ENCODE measurements at places on chromosomes 5 and 9. TPM values are rescaled to one million over a fixed set of nuclear protein-coding genes. Genes with fewer than 3 reads are reported as not detected.

TCF7 gene
- total RNA-seq = 3.9 TPM

GPX8 gene
- total RNA-seq = 20.5 TPM

ADAMTSL2 gene
- total RNA-seq = 2.5 TPM

ALDOB gene
- total RNA-seq = 4.7 TPM

CATSPER3 gene
- total RNA-seq = 0.61 TPM

SGCD gene
- 3.9 TPM for total RNA-seq

RC3H2 gene
- total RNA-seq = 40.0 TPM

DNA sequence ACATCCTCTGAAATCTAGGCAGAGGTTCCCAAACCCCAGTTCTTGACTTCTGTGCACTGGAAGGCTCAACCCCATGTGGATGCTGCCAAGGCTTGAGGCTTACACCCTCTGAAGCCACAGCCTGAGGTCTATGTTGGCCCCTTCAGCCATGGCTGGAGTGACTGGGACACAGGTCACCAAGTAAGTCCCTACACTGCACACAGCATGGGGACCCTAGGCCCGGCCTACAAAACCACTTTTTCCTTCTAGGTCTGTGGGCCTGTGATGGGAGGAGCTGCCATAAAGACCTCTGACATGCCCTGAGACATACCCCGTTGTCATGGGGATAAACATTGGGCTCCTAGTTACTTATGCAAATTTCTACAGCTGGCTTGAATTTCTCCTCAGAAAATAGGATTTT is 418.8 kb upstream of the CCNH start:
- peak; percentile 57 for DNase-seq

DNA sequence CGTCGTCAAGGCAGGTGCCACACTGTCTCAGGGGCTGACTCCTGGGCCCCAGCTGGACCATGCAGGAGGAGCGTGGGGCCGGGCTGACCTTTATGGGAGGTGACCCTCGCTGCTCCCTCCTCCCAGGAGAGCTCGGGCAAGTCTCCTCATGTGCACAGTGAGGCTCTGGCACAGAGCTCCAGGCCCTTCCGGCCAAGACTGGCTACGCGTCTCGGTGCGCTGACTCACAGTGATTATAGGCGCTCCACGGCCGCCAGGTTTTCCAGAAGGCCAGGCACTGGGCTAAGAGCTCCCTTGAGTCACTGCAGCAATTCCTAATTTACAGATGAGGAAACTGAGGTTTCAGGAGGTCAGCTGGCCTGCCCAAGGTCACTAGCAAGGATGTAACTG is 47.4 kb downstream of the VAV2 start:
- DNase-seq = no peak

DNA sequence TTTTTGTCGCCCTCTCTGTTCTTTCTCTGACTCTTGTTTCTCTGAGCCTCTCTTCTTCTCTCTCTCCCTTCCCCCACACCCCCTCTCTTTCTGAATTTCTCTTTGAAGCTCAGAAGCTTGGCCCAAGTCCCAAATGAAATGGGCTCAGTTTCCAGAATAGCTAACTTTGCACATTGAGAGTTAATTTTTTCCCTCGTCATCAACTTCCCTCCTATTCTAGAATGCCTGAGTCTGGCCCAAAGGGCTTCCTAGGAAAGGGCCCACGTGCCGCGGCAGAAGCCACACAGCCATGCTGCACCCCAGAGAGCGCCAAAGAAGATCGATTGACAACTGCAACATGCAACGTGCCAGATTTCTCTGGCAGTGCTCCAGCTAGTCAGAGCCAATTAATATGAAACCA is 588.8 kb upstream of the KLF4 start:
- DNase-seq = no peak

DNA sequence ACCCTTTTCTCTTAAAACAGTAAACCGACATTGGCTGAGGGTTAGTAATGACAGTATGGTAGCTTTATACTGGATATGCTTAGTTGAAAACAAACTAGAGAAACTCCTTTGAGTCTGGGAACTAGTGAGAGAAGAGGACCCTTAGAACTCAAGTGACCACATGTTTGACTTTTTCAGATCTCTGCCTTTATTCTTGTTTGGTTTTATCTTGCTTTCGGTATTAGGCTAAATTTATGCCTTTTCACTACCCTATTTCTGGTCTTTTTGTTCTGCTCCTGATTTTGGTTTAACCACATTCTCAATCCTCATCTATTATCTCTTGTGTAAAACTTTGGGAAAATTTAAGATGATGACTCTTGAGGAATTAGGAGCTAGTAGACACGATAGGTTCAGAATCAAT is 11.0 kb downstream of the SNAPC3 start:
- DNase-seq = no peak

DNA sequence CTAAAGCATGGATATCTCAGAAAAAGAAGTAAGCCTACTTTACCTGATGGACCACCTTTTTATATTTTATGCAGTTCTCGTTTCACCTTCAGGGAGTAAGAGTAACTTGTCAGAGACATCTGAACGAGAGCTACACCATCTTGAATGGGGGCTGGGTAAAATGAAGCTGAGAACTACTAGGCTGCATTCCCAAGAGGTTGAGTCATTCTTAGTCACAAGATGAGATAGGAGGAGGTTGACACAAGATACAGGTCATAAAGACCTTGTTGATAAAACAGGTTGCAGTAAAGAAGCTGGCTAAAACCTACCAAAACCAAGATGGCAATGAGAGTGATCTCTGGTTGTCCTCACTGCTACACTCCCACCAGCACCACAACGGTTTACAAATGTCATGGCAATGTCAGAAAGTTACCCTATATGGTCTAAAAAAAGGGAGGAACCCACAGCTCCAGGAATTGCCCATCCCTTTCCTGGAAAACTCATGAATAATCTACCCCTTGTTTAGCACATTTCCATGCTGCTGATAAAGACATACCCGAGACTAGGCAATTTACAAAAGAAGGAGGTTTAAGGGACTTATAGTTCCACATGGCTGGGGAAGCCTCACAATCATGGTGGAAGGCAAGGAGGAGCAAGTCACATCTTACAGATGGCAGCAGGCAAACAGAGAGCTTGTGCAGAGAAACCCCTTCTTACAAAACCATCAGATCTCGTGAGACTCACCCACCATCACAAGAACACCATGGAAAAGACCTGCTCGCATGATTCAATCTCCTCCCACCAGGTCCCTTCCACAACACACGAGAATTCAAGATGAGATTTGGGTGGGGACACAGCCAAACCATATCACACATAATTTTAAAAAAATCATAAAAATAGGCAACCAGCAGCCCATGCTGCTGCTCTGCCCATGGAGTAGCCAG is 62.5 kb downstream of the GIN1 start:
- no peak for DNase-seq

- DNase-seq = no peak
Measured at GRCh38 chr9:99181206-99181605, 40.5 kb downstream of the ALG2 start.

GRCh38 chr5:343461-344401 is 22.2 kb downstream of the AHRR start:
- DNase-seq = no peak

DNA sequence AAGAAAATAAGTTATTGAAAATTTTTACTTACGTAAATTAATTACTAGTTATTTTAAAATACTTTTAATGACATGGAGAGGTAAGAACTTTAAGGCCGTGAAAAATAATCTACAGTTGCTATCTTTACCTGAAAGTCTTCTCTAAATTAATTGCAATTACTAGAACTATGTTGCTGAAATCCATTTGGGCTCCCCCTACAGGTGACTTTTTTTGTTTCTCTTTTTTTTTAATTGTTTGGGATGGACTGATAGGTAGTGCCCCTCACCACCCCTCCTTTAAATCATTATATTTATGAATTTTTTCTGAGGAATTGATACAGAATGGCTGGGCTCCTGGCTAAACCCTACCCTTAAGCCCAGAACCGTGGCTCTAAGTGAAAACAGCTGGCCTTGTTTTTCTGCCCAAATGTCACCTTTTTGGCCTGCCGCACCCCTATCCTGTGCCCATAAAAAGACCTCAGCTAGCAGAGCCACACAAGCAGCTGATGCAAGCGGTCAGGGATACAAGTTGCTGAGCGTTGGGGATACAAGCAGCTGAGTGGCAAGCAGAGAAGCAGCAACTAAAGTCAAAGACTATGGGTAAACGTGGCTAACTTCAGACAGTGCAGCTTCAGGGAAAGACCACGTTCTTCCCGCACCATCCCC is 315.2 kb upstream of the ACO1 start:
- DNase-seq = no peak

DNA sequence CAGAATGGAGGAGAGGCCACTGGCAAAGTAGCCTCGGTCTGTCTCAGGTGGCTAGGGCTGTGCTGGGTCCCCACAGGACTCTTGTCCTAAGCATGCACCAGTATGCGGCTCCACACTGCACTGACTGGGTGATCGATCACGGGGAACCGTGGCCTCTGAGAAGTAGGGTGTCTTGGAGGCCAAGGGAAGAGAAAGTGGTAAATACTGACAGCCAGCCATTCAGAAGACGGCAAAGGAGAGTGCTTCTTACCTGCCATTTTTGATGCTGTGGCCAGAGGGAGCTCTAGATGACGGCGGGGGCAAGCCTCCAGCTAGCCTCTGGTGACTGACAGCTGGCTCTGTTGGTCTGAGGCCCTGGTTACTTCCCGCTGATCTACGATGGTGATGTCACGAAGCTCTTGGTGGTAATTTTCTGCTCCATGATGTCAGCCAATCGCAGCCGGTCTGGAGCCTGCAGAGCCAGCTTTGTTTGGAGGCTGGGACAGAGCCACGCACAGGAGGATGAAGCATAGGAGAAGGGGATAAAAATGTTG is 40.4 kb upstream of the GADD45G start:
- DNase-seq = peak; percentile 51

DNA sequence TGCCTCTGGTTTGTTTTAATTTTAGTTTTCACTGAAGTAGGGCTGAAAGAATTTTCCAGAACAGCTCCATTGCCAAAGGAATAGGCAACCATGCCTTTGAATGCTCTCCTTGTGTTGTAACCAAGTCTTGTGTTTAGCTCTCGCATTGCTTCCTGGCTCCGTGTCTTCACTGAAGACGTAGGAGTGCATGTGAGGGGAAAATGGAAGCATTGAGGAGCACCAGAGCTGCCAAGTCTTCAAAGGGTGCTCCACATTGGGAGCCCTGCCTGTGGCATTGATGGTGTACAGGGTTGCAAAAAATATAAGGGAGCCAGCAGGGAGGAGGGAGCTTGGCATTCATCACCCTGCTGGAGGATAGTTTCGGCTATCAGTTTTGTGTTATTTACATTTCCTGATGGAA is 86.6 kb downstream of the NTRK2 start:
- DNase-seq = no peak

- DNase-seq = no peak
Measured at GRCh38 chr5:107092695-107093094, 578.0 kb downstream of the EFNA5 start.

DNA sequence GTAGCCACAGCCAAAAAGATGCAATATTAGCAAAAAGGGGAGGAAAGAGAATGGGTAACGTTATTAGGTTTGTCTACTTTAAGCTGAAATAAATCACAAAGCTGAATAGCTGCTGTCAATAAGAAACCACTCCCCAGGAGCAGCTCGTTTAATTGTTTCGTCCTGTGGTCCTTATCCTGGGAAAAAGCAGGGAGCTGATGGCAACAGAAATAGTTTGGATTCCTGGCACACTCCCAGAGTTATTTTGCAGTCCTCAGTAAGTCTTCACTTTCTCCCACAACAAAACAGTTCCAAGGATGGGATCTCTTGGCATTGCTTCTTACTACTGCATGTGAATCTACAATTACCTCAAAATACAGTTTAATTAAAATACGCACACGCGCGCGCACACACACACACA is 28.8 kb downstream of the FRMD3 start:
- DNase-seq = no peak

- no peak for DNase-seq
Measured at GRCh38 chr5:6745706-6746222, 32.5 kb downstream of the TENT4A start.
